ENCODE measurements at places on chromosomes 1 and 21. TPM values are rescaled to one million over a fixed set of nuclear protein-coding genes. Genes with fewer than 3 reads are reported as not detected.

The GUCA2B gene
- total RNA-seq = not detected

The NBPF19 gene
- total RNA-seq = 14.4 TPM

The IFI44 gene
- 3.3 TPM for total RNA-seq

The BEND5 gene
- total RNA-seq = not detected

Data from placental pericyte (primary cell).